ENCODE measurements at places on chromosomes 5 and 9. TPM values are rescaled to one million over a fixed set of nuclear protein-coding genes. Genes with fewer than 3 reads are reported as not detected.
A peak's percentile ranks its signal among the peaks of the same experiment; 100 is the strongest.

Gene ADCY2
- total RNA-seq: 131 TPM

Gene ADAMTS12
- 12.3 TPM for total RNA-seq

Gene MRPL36
- total RNA-seq: 56.3 TPM

Gene PDLIM4
- 8.3 TPM for total RNA-seq

Gene SEMA4D
- 70.4 TPM for total RNA-seq

Gene C8G
- total RNA-seq: not detected

GRCh38 chr9:126788634-126789349 lies 16.0 kb upstream of the ZBTB43 start:
- no peaks in the 10 kb centered on the region for H3K4me1 ChIP-seq
- H3K27ac ChIP-seq: no peak overlapping the region
- no peaks in the 10 kb centered on the region for H3K36me3 ChIP-seq
- H3K4me3 ChIP-seq: no peak overlapping the region
- DNase-seq: no peak
- H3K27me3 ChIP-seq: no peaks in the 10 kb centered on the region

DNA sequence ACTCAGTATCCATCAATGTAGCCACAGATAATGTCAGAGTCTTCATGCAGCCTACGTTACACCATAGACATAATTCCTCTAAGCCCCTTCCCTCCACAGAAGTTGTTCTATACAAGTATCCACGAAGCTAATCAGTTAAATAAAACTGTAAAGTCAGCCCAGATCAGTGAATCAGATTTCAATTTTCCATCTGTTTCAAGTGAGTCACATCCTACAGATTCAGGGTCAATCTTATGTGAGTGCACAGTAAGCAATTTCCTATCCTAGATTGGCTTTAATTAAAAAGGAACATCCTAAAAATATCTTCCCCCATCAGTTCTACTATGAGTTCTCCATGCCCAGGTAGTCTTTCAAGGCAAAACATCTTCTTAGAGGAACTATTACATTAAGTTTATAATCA lies 402.5 kb downstream of the EFNA5 start:
- DNase-seq: no peak
- H3K36me3 ChIP-seq: no peaks in the 10 kb centered on the region
- H3K27ac ChIP-seq: no peak overlapping the region
- H3K4me1 ChIP-seq: no peaks in the 10 kb centered on the region
- H3K4me3 ChIP-seq: no peak overlapping the region

GRCh38 chr5:123036391-123037103 lies at the start of gene PPIC:
Gene PPIC, minus strand, starts transcription at chr5:123036725. Its CDS starts 100 bp downstream, at chr5:123036625.
- peaks cover 7% of the 10 kb centered on the region for H3K4me1 ChIP-seq
- no peaks in the 10 kb centered on the region for H3K36me3 ChIP-seq
- H3K27ac ChIP-seq: no peak within 1 kb of the TSS
- H3K4me3 ChIP-seq: peak within 1 kb of the TSS; percentile 64
- peak; percentile 36 for DNase-seq

DNA sequence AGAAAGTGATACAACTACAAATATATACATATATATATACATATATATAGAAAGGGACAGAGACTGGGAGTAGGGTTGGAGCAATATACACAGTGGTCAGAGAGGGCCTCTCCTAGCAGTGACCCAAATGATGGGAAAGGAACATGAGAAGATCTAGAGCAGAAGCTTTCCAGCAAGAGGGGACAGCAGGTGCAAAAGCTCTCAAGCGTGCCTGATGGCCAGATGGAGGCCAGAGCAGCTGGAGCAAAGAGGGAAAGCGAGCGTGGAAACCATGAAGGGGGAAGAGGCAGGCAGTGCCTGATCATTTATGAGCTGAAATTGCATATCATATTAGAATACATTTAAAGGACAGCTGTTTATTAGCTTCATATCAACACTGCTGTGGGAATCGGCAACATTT lies 7.6 kb upstream of the GRPEL2 start:
- no peak for DNase-seq
- H3K36me3 ChIP-seq: no peaks in the 10 kb centered on the region

GRCh38 chr5:95959888-95960666 lies 1.6 kb downstream of the ELL2 start:
- peak overlapping the region; percentile 62 for H3K4me3 ChIP-seq
- peaks cover 8% of the 10 kb centered on the region for H3K27me3 ChIP-seq
- peaks cover 15% of the 10 kb centered on the region for H3K4me1 ChIP-seq
- no peaks in the 10 kb centered on the region for H3K36me3 ChIP-seq
- H3K27ac ChIP-seq: no peak overlapping the region
- DNase-seq: no peak

GRCh38 chr9:114300153-114300845 lies 22.6 kb upstream of the ORM1 start:
- peak; percentile 37 for DNase-seq
- no peaks in the 10 kb centered on the region for H3K27me3 ChIP-seq
- no peak overlapping the region for H3K27ac ChIP-seq
- no peaks in the 10 kb centered on the region for H3K4me1 ChIP-seq

GRCh38 chr9:132840980-132841379 lies 37.1 kb downstream of the AK8 start:
- H3K4me1 ChIP-seq: no peaks in the 10 kb centered on the region
- no peak for DNase-seq
- no peak overlapping the region for H3K27ac ChIP-seq

- H3K4me3 ChIP-seq: no peak overlapping the region
- H3K27me3 ChIP-seq: peaks cover 64% of the 10 kb centered on the region
- H3K4me1 ChIP-seq: peaks cover 30% of the 10 kb centered on the region
These were observed 34.9 kb upstream of the TIFAB start for GRCh38 chr5:135487037-135487395.

DNA sequence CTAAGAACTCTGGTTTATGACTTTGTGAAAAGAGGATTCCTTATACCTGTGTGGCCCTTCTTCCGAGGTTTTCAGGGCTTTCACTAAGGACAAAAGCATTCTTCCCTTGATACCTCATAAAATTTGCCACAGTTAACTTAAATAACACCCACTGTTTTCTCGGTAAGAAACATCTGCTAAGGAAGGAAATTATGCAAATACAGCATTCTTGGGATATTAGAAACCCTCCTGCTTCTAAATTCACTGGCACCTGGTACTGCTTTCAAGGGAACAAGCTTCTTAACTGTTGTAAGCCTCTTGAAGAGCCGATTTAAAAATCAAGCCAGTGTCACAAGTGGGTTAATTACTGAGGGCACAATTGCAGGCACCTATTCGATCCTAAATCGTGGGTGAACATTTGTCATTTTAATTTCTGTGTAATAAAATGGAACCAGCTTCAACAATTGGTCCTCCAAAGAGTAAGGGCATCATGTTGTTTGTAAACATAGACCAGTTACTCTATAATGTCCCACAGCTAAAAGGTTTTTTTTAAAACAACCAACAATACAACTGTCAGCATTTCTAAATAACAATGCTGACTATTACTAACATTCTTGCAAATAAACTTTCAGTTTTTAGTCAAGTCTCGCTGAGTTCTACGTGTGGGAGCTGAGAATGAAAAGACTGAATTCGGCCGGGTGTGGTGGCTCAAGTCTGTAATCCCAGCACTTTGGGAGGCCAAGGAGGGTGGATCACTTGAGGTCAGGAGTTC lies 26.6 kb downstream of the AK3 start:
- H3K4me3 ChIP-seq: no peak overlapping the region
- H3K27ac ChIP-seq: no peak overlapping the region
- H3K36me3 ChIP-seq: peaks cover 5% of the 10 kb centered on the region

GRCh38 chr5:140145818-140146522 lies 20.2 kb downstream of the IGIP start:
- no peaks in the 10 kb centered on the region for H3K4me1 ChIP-seq
- H3K27me3 ChIP-seq: peaks cover 51% of the 10 kb centered on the region
- peak; percentile 83 for DNase-seq
- peak overlapping the region; percentile 82 for H3K4me3 ChIP-seq
- H3K36me3 ChIP-seq: no peaks in the 10 kb centered on the region
- H3K27ac ChIP-seq: no peak overlapping the region

GRCh38 chr5:76809141-76809540 lies 9.7 kb upstream of the F2RL1 start:
- H3K27me3 ChIP-seq: no peaks in the 10 kb centered on the region
- H3K36me3 ChIP-seq: no peaks in the 10 kb centered on the region
- peak; percentile 54 for DNase-seq
- H3K4me1 ChIP-seq: peaks cover 19% of the 10 kb centered on the region

DNA sequence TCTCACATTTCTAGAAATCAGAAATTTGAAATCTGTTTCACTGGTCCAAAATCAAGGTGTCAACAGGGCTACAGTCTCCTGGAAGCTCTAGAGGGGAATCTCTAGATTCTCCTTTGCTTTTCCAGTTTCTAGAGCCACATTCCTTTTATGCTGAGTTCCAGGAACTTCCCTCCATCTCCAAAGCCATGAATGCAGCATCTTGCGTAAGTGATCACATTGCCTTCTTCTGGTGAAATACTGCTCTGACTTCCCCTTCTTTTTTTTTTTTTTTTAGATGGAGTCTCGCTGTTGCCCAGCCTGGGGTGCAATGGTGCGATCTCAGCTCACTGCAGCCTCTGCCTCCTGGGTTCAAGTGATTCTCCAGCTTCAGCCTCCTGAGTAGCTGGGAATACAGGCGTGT lies 23.8 kb downstream of the GDA start:
- no peak overlapping the region for H3K27ac ChIP-seq
- H3K4me1 ChIP-seq: no peaks in the 10 kb centered on the region
- DNase-seq: no peak
- no peaks in the 10 kb centered on the region for H3K27me3 ChIP-seq
- no peak overlapping the region for H3K4me3 ChIP-seq

GRCh38 chr9:88085476-88085875 lies 52.8 kb downstream of the SPATA31C2 start:
- H3K4me3 ChIP-seq: no peak overlapping the region
- H3K27ac ChIP-seq: no peak overlapping the region
- DNase-seq: no peak
- H3K36me3 ChIP-seq: no peaks in the 10 kb centered on the region
- H3K27me3 ChIP-seq: no peaks in the 10 kb centered on the region

GRCh38 chr9:79369676-79370075 lies 202.1 kb upstream of the TLE4 start:
- no peak overlapping the region for H3K27ac ChIP-seq
- DNase-seq: no peak
- no peaks in the 10 kb centered on the region for H3K27me3 ChIP-seq
- no peaks in the 10 kb centered on the region for H3K36me3 ChIP-seq
- no peaks in the 10 kb centered on the region for H3K4me1 ChIP-seq
- H3K4me3 ChIP-seq: no peak overlapping the region

DNA sequence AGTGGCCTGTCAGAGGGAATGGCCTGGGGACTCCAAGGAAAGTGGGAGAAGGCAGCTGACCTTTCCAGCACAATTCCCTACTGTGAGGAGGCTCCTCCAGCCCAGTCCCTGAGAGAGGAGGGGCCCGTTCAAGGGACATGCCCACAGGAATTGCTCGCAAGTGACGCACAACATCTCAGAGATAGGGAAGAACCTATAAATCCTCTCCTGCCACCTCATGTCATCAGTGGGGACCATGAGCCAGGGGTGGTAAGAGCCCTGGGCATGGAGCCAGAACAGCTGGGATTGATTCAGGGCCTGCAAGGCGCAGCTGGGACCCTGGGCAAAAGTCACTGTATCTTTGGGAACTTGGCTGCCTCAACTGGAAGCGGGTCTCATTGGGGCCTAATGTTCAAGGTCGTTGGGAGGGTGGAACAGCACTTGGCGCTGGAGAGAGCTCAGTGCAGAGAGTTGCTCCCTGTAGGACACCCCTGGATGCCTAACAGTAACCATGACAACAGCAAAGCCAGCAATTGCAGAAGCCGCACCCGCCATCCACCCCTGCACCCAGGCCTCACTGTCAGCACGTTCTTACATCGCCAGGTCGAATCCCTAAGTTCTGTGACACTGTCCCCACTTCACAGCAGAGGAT lies 41.3 kb upstream of the ORM1 start:
- H3K27ac ChIP-seq: no peak overlapping the region
- peaks cover 10% of the 10 kb centered on the region for H3K4me1 ChIP-seq
- no peak for DNase-seq
- no peaks in the 10 kb centered on the region for H3K36me3 ChIP-seq

GRCh38 chr5:96868603-96869371 lies 7.5 kb upstream of the ERAP2 start:
- H3K36me3 ChIP-seq: no peaks in the 10 kb centered on the region
- H3K27ac ChIP-seq: no peak overlapping the region
- no peaks in the 10 kb centered on the region for H3K4me1 ChIP-seq
- H3K27me3 ChIP-seq: no peaks in the 10 kb centered on the region

DNA sequence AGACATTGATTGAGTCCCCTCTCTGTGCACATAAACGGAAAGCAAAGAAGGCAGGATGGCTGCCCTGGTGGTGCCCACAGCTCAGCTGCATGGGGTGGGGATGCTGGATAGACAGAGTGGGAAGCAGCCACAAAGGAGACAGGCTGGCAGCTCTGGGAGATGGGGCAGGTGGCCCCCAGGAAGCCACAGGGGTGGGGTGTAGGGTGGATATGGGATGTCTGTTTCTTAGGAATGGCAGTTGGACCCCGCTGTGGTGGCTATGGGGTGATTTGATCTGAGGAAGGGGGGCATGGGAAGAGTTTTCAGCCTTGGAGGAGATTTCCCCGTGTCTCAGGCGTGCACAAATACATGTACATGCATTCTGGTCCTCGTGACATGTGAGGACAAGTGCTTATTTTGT lies 50.2 kb upstream of the VDAC1 start:
- DNase-seq: no peak
- H3K27ac ChIP-seq: no peak overlapping the region
- H3K27me3 ChIP-seq: no peaks in the 10 kb centered on the region
- H3K4me3 ChIP-seq: no peak overlapping the region
- no peaks in the 10 kb centered on the region for H3K36me3 ChIP-seq

DNA sequence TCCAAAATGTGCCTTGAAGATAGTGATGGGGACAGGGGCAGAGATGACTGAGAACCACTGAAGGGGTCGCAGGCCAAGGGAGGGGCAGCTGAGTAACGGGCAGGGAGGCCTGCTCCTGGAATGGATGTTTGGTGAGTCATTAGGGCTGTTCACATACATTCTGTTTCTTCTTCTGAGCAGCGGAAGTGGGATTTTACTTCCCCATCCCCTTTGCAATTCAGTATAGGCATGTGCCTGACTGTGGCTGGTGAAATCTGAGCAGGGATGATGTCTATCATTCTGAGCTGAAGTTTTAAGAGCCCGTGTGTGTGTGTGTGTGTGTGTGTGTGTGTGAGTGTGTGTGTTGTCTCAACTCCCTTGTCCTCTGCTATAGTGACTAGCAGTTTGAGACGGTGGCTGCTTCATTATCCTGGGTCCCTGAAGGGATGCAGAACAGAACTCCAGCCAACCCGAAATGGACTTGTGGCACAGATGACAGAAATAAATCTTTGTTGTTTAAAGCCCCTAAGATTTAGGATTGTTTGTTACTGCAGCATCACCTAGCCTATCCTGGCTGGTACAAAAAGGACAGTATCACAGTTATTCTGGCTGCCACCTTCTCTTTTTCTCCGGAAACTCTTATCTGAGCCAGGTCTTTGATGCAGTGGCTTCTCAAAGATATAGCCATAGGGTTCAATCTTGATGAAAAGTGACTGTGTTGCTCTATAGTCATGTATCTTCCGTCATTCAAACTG lies 29.2 kb upstream of the TGFBI start:
- DNase-seq: no peak
- H3K4me1 ChIP-seq: no peaks in the 10 kb centered on the region
- H3K27me3 ChIP-seq: no peaks in the 10 kb centered on the region
- no peaks in the 10 kb centered on the region for H3K36me3 ChIP-seq
- H3K27ac ChIP-seq: no peak overlapping the region
- no peak overlapping the region for H3K4me3 ChIP-seq

Measured in H1 (cell line).